Placental epithelial cell (primary cell): ENCODE measurements at places on chromosomes 3 and 15. TPM values are rescaled to one million over a fixed set of nuclear protein-coding genes. Genes with fewer than 3 reads are reported as not detected.

The MCF2L2 gene
- under 0.01 and 0.98 TPM in 2 replicates for total RNA-seq

The GOLGA8Q gene
- 0.54 and 2.7 TPM in 2 replicates for total RNA-seq

The SI gene
- not detected in 2 replicates for total RNA-seq

The GP9 gene
- total RNA-seq, result not detected in 2 replicates

The OSTN gene
- total RNA-seq, result not detected in 2 replicates

The TMEM40 gene
- 6.9 and 11.0 TPM in 2 replicates for total RNA-seq

The OXTR gene
- total RNA-seq, result 5.5 and 81.4 TPM in 2 replicates

The IL16 gene
- under 0.01 and 0.43 TPM in 2 replicates for total RNA-seq

The GOLGA8J gene
- total RNA-seq, result not detected in 2 replicates

The NR1I2 gene
- not detected in 2 replicates for total RNA-seq

The CHCHD6 gene
- total RNA-seq, result 2.4 and 6.0 TPM in 2 replicates

The TM4SF4 gene
- not detected in 2 replicates for total RNA-seq

The DNAH12 gene
- 0.11 and 0.39 TPM in 2 replicates for total RNA-seq

The CDHR4 gene
- 0.54 and 1.2 TPM in 2 replicates for total RNA-seq

The HESX1 gene
- total RNA-seq, result 0.22 and 0.39 TPM in 2 replicates

The TEX55 gene
- not detected in 2 replicates for total RNA-seq

The NECTIN3 gene
- 56.9 and 60.4 TPM in 2 replicates for total RNA-seq

The SCN11A gene
- total RNA-seq, result under 0.01 and 0.11 TPM in 2 replicates

The LMCD1 gene
- 73.4 and 540 TPM in 2 replicates for total RNA-seq

The PRRT3 gene
- total RNA-seq, result 1.8 and 3.1 TPM in 2 replicates

The NRROS gene
- total RNA-seq, result not detected in 2 replicates

The SPPL2A gene
- 38.5 and 122 TPM in 2 replicates for total RNA-seq

The LEKR1 gene
- 1.4 and 1.6 TPM in 2 replicates for total RNA-seq

The IQCF5 gene
- total RNA-seq, result not detected in 2 replicates

The CPNE4 gene
- total RNA-seq, result not detected in 2 replicates
